C1 segment of cervical spinal cord (tissue), 14 donors: ENCODE measurements at places on chromosomes 13 and 19.

DNA sequence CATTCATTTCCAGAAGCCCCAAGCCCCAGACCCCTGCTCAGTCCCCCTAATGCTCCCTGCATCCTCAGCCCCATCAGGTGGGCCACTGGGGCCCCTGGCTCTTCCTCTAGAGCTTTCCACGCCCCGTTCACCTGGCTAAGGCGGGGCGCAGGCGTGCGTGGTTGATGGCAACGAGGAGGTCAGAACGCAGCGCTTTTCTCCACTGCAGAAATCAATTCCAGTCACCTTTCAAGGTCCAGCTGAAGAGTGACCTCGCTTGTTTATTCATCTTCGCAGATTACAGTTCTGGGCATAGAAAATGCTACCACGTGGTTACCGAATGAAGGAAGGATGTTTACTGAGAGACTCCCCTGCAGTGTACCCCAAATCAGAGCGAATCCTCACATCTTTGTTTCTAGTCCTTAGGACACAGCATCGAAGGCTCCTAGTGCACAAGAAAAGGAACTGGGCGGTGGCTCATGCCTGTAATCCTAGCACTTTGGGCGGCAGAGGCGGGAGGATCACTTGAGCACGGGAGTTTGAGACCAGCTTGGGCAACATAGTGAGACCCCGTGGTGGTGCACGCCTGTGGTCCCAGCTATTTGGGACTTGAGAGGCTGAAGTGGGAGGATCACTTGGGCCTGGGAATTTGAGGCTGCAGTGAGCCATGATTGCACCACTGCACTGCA is 828 bp upstream of the PBX4 start:
- no peak for DNase-seq

DNA sequence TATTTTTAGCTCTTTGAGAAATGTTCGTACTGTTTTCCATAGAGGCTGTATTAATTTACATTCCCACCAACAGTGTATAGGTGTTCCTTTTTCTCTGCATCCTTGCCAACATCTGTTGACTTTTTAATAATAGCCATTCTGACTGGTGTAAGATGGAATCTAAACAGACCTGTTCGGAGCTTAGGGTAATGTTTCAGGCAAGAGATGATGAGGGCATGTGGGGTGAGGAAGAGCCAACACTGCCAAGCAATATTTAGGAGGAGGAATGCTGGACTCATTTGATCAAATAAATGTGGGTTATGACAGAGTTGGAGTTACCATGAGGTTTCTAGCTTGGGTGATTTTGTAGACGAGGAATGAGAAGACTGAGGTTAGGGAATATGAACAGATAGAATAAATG is 382.9 kb downstream of the KLF12 start:
- no peak for DNase-seq

DNA sequence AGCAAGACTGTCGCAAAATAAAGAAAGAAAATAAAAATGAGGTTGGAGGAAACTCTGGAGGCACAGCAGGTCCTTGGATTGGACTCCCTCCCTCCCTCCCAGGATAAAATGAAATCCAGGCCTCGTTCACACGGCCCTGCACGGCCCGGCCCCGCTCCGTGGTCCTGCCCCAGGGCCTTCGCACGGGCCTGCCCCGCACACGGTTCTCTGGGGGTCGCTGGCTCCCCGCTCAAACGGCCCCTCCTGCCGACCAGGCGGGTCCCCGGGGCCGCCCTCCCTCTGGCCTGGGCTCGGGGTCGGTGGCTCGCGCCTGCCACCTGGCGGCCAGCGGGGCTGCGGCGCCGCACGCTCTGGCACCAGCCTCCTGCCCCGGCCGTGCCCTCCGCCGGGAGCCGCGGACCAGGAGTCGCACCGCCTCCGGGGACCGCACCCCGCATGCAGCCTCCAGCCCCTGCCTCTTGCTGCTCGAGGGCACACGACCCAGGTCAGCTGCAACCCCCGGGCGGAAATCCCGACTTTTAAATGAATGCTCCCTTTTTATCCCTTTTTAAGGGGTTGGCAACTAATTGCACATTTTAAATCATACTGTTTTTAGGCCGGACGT is 1.5 kb upstream of the WDR18 start:
- peak; percentile 23 for DNase-seq

- DNase-seq = no peak
Observed at GRCh38 chr13:107961849-107962608, 253.3 kb downstream of the LIG4 start.

GRCh38 chr13:33318037-33318436 is 32.5 kb upstream of the STARD13 start:
- DNase-seq = no peak

DNA sequence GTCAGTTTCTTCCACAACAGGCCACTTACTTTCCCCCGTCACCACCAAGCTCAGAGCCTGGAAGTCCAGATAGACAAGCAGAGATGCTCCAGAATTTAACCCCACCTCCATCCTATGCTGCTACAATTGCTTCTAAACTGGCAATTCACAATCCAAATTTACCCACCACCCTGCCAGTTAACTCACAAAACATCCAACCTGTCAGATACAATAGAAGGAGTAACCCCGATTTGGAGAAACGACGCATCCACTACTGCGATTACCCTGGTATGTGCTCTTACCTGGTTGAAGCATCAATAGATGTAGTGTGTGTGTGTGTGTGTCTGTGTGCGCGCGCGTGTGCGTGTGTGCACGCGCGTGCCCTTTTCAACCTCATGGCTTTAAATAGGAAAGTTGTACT is 3.7 kb downstream of the KLF5 start:
- DNase-seq = no peak
